ENCODE measurements at places on chromosomes 5 and 9.

- DNase-seq, result peak; percentile 93
Measured at GRCh38 chr5:147530530-147531389, 20.9 kb upstream of the DPYSL3 start.

- peak; percentile 84 for DNase-seq
Measured at GRCh38 chr5:9851458-9851857, 221.3 kb upstream of the TAS2R1 start.

GRCh38 chr5:36147681-36148080 is 4.0 kb downstream of the LMBRD2 start:
- no peak for DNase-seq

GRCh38 chr5:166281433-166281832 is 2010.0 kb upstream of the WWC1 start:
- DNase-seq, result no peak

- no peak for DNase-seq
Measured at GRCh38 chr9:121926351-121926801, 166.7 kb downstream of the TTLL11 start.

DNA sequence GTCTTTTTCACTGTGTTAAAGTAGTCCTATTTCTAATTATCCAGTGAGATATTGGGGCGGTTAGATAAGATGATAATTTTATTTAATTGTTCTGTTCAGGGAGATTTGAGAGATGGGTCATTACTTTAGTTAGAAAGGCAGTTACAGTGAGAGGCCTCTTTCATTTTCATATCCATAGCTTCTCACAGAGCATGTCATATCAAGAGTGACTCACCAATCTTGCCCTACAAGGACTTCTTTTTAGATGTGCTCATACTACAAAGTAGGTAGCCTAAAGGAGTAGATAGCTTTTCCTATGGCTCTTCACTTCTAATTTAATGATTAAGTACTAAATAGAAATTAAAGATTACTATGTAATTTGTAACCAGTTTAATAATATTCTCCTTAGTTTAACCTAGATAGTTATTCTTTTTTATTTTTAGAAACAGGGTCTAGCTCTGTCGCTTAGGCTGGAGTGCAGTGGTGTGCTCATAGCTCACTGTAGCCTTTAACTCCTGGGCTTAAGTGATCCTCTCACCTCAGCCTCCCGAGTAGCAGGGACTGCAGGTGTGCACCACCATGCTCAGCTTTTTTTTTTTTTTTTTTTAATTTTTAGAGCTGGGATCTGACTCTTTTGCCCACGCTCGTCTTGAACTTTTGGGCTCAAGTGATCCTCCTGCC is 71.0 kb downstream of the FER start:
- peak; percentile 61 for DNase-seq

GRCh38 chr9:13532407-13532806 is 252.9 kb upstream of the MPDZ start:
- DNase-seq, result no peak

DNA sequence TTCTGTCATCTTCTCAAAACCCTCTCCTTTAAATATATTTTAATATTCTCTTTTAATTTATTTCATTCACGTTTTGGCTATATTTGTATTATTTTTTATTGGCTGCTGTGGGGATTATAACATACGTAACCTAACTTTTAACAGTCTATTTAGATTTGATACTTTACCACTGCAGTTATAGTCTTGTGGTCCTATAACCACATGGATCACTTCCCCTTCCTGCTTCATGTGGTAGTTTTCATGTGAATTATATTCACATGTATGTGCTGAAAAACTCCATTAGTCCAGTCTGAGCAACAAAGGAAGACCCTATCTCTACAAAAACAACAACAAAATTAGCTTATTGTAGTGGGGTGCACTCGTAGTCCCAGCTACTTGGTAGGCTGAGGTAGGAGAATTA is 34.3 kb downstream of the CENPP start:
- DNase-seq, result no peak

DNA sequence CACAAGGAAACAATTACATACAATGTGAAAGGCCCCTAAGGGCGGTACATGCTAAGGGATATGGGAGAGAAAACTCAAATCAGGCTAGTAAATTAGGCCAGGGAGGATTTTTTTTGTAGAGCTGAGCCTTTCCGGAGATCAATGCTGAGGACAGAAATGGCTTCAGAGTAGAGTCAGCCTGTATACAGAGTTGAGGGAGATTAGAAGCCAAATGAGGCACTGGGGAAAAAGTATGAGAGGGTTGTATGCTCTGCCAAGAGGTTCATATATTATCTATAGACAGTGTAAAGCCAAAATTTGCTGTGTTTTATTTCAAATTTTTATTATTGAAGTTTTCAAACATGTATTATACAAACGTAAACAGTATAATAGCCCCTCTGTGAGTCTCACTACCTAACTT is 103.1 kb downstream of the BNC2 start:
- no peak for DNase-seq

DNA sequence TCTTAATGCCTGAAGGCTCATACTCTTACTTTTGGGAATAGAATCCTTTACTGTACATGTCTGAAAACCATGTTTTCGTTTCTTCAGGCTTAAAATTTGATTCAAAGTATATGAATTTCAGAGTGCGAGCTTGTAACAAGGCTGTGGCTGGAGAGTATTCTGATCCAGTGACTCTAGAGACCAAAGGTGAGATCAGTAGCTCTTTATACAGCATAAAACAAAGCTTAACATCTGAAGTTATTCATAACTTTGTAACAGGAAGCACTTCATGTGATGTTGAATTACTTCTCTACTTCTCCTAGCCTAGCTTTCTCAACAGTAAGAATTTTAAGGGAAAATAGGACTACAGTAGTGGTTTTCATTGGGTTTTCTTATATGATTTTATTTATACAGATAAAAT is 49.4 kb upstream of the FKTN start:
- no peak for DNase-seq

GRCh38 chr5:160021831-160022446 is 13.0 kb downstream of the TTC1 start:
- peak; percentile 73 for DNase-seq

DNA sequence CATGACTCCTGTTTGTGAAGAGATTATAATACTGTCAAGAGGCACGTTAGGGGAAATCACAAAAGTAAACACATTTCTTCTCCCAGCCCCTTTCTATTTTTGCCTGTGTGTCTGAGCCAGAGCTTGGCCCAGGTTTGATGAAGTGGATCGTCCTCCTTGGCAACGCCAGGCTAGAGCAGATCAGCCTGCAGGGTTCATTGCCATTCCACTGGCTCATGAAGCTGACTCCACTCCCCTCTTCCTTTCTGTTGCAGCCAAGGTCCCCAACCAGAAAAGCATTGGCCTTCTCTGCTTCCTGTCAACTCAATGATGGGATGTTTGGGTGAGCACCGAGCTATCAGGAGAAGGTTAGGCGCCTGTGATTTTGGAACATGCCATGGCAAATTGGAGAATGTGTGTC is 3.3 kb downstream of the ADRB2 start:
- DNase-seq, result no peak

DNA sequence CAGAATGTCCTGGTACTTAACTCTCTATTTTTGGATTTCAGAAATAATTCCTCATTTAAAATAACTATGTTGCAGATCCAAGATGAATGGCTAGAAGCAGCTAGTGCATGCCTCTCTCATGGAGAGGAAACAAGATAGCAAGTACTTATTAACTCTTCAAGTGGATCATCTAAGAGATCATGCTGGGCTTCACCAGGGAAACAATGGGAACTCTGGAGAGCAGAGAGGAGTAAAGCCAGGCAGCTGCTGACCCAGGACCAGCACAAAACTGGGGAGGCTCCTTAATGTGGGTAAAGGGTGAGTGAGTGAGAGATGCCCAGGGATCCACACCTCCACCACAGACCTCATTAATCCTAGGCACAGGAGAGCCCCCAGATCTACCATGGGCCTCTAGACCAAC is 897.8 kb upstream of the ACO1 start:
- no peak for DNase-seq

DNA sequence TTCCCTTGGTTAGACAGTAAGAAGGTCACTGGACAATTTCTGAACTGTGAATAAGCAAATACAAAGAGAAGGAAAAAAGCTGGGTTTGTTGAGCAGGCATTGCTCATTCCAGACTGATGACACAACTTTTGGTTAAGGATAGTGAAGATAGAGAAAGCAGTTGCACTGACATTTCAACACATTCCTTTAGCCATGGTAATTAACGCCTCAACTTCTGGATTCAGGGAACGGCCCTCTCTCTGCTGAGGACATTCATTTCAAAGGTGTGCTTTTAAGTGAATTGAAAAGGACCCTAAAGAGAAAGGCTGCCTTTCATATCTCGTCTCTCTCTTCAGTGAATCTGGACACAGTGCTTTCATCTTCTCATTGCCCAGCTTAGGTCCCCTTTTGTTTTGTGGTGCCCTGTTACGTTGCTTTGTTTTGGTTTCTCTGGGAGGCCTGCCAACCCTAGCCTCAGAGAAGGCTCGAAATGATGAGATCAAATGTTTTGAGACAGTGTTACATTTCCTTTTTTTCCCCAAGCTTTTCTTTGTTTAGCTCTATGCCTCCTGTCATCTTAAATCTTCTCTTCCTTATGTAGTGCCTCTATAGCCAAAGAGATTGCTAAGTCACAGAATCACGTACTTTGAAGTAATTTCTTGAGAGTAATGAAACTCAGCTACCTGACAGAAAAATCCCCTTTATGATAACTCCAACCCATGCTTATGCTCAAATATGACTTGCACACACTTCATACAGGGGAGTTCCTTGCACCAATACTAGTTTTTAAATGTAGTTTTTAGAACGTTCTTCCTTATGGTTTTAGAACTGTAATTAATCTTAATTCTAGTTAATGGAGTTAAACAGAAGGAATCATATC is 94.4 kb upstream of the IFNE start:
- DNase-seq, result peak; percentile 89

DNA sequence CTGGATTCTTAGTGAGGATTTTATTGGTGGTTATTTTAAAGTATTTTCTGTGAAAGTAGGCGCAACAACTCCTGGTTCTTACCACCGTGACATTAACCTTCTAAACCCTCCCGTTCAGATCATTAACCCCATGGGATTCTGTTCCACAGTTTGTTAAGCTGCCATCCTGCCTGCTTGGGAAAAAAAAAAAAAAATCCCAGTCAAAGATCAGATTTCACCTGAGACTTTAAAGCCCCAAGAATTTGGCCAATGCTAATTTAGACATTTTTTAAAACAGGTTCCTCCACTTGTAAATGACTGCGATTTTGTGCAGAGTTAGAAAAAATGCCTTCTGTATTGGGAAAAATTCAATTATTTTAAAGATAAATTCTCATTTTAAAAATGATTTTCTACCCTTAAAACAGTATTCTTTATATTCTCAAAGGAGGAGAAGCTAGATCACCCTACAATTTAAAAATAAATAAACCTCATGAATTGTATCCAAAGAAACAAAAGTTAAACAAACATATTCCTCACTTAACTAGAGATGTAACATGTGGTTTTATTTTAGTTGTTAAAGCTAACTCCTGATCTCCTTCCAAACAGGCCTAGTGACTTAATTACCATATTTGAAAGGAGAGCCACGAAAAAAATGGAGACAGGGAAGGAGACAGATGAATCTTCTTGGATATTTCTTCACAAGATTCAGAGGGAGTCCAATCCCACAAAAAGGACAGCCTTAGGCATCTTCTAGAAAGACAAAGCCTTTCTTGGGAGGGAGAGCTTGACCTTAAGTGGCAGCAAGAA is 93.1 kb upstream of the IFNK start:
- DNase-seq, result no peak

DNA sequence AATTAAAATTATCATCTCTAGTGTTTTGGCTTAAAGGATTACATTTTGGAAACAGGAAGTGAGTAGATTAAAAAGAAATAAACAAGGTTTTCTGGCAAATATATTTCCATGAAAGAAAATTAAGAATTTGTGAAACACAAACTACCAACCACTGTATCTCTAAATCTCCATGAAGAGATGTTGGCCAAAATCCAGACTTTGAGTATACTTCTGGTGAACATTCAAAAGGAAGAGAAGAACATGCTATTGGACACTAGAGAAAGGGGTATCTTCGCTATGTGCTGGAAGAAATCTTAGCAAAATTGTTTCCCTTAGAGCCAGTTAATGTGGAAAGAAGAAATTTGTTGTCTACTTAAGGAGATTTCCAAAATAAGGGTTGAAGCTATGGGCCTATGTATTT is 710.4 kb upstream of the CTNND2 start:
- DNase-seq, result no peak

GRCh38 chr9:135602789-135603481 is 36.4 kb downstream of the GLT6D1 start:
- peak; percentile 33 for DNase-seq

DNA sequence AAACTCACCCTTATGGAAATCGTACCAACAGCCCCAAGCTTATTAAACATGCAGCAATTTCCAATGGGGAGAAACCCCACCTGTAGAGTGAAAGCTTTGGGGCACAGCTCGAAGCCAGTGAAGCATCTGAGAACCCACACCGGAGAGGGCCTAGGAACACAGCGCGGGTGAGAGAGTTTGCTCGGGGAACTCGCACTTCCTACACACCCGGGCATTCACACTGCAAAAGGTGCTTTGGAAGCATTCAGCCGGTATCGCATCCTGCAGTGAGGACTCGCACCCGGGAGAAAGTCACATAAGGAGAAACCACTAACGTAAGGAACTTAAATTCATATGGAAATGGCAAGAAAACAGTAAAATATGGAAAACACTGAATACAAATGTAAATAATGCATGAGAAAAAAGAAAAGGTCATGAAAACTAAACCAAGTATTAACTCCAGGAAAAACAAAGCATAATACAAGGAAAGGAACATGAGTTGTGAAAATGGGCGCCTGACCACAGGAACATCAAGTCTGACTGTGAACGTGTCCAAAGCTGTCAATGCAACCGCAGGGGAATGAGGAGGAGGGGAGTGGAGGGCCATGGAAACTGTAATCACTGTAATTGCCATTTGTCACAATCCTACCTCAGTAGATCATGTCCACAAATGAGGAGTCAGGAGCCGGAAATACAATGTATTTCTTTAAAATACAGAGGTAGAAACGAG is 28.7 kb downstream of the CAMSAP1 start:
- DNase-seq, result no peak

GRCh38 chr9:29211003-29211579 is 1637.8 kb upstream of the C9orf72 start:
- DNase-seq, result no peak

- DNase-seq, result no peak
Measured at GRCh38 chr5:127409921-127410675, 107.3 kb upstream of the PRRC1 start.

GRCh38 chr5:170546282-170546681 is 42.5 kb downstream of the KCNIP1 start:
- no peak for DNase-seq

DNA sequence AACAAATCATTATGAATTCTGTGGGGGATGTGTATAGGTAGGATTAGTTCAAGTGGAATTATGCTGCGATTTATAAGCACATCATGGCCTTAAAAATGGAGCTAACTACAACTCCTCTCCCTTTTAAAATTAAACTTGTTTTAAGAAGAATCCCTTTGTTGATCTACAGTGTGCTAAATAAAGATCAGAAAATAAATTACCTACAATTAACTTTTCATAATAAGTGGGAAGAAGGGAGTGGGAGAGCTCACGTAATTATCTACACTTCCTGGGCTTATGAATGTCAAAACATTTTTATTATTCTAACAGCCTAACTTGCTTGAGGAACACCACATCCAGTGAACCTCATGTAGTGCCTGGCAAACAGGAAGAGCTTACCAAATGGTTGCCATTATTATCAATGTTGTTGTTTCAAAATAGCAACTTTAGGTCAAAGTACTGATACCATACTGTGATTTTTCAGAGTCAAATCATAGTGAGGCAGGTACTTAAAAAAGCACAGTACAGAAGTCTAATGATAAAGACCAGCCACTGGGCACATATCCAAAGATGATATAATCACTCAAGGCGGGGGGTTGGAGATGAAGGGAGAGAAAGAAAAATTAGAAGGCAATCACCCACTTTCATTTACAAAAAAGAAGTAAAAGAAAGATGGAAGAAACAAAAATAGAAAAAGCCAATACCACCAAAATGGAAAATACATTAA is 174.0 kb downstream of the RAPGEF6 start:
- peak; percentile 14 for DNase-seq
